ENCODE measurements at places on chromosomes 2 and 18. TPM values are rescaled to one million over a fixed set of nuclear protein-coding genes. Genes with fewer than 3 reads are reported as not detected.

The RAMP1 gene
- polyA plus RNA-seq = 50.1 TPM

- DNase-seq = no peak
These were observed 292.8 kb downstream of the CCDC85A start for GRCh38 chr2:56476509-56477071.

DNA sequence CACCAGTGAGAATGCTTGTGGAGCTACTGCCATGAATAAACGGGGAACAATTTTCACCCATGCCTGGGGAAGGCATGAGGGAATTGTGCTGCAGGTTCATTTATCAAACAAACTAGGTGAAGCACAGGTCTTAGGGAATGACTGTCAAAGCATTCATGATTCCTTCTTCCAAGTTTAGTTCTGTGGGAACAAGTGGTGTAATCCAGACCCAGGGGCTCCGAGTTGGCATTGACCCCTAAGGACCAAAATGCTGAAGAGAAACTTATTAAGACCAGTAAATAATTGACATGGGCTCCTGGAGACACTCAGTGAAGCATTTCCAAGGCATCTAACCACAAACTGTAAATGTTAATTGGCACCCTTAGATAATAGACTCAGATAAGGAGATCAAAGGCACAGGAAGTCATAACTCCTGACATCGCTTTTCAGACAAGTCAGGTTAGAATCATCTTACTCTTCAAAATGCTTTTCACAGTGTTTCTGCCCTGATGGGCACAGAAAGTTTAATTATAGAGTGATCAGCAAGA, 96.9 kb downstream of the SPP2 start:
- no peak for DNase-seq

The MROH2A gene
- polyA plus RNA-seq = not detected

DNA sequence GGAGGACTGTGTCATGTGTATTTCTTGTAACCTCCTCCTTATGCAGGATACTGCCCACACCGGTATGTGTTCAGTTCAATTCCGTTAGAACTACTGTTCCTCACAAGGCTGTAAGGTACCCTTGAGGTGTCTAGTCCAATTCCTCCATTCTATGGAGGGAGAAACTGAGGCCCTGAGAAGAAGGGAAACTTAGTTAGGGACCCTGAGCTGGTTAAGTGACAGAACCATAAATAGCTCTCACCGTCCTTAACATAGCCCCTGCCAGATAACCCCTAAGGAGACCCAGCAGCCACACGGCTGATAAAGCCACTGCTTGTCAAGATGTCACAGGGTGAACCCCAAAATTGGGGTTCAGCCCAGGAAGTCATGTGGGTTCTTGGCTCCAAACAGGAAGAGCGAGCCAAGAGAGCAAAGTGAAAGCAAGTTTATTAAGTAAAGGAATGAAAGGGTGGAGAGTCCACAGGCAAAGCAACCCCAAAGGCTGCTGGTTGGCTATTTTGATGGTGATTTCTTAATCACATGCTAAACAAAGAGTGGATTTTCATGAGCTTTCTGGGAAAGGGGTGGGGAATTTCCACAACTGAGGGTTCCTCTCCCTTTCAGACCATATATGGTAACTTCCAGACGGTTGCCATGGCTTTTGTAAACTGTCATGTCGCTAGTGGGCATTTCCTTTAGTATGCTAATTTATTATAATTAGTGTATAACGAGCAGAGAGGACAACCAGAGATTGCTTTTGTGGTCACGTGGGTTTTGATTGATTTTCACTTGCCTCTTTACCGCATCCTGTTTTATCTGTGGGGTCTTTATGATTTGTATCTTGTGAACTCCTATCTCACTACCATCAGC, 83.4 kb upstream of the RTN4 start:
- DNase-seq = peak; percentile 74

DNA sequence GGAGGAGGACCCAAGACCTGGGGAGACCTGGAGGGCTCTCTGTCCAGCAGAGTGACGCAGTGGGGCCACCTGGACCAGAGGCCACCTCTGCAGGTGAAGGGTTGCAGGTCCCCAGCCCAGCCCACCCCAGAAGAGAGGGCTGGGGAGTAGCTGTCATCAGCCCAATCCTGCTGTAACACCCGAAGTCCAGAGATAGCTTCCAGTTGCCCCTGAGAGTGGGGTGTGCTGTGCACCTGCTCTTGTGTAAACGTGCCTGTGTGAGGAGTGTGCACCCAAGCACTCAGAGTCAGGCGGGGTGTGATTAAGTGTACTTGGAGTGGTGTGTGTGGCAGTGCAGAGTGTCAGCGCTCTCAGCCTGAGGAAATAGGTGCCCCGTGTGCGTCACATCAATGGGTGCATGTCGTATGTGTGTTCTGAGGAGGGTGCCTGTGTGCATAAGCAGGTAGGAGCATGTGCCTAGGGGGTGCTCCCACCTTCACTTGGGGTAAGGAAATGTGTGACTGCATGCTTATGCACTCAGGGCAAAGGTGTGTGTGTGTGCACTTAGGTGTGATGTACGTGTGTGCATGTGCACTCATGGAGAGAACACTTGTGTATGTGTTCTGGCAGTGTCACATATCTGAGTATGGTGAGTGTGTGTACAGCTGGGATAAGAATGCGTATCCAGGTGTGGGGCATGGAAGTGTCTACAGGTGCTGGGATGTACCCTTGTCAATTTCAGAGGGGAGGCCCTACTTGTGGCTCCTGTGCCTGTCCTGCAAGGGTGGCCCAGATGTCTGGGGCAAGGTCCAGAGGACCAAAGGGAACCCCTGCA, 672 bp downstream of the ATP6V1B1 start:
- DNase-seq = no peak

- no peak for DNase-seq
These were observed 30.4 kb downstream of the CTAGE1 start for GRCh38 chr18:22387364-22387763.

The DSG3 gene
- not detected for polyA plus RNA-seq

DNA sequence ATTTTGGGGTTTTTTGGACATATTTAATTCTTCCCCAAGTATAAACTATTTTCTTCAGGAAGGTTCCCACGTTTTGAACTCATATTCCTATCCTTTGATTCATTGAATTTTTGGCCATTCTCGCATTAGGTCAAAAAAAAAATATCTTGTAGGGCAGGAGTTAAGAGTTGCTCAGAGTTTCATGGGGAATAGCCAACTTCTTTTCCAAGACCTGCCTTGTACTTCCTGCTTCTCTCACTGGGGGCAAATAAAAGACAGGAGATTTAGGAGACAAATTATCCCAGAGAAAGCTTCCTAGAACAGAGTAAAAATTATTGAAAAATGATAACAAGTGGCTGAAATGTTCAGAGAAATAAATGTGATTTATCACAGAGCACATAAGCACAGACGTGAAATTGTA, 55.2 kb upstream of the BCL11A start:
- no peak for DNase-seq

- no peak for DNase-seq
These were observed 88.9 kb upstream of the BCL2L11 start for GRCh38 chr2:111031546-111032478.

The SP140 gene
- polyA plus RNA-seq = 1.8 TPM

- DNase-seq = no peak
These were observed 36.3 kb downstream of the MOGAT1 start for GRCh38 chr2:222707689-222708273.

GRCh38 chr2:60267122-60267521, 286.3 kb downstream of the BCL11A start:
- DNase-seq = no peak

The POTEJ gene
- polyA plus RNA-seq = 0.01 TPM

The TEX44 gene
- not detected for polyA plus RNA-seq

DNA sequence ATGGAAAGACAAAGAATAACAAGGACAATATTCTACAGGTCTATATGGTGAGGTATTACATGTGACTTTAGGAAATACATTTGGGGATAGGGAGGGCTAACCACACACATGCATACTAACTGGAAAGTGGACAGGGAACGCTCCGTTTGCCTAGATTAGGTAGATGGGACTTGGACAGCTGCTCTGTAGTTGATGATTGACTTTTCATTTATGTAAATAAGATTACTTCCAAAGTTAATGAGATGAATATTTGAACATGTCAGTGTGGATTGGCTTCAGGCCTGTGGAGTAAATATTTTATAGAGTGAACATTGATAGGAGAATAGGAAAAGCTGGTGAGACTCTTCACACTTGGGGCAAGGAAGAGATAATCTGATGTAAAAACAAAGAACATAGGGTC, 142.0 kb downstream of the NCK2 start:
- DNase-seq = no peak

GRCh38 chr2:228590681-228591080, 409.2 kb upstream of the SPHKAP start:
- DNase-seq = no peak

DNA sequence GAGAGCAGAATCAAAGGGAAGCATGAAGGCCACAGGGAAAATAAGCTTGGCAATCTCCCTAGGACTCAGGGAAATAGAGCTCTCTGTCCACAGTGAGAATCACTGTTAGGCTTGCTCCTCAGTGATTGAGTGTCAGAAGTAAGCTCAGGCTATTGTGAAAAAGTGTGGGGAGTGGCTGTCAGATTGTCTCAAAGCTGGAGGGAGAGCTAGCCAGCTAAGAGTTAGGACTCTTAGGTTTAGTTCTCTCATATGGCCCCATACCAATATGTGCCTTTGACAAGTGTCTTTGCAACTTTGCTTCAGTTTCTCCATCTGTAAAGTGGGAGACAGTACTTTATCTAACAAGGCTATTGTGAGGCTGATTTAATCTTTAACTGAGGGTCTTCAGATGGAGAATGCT, 17.2 kb downstream of the EIF4E2 start:
- no peak for DNase-seq

DNA sequence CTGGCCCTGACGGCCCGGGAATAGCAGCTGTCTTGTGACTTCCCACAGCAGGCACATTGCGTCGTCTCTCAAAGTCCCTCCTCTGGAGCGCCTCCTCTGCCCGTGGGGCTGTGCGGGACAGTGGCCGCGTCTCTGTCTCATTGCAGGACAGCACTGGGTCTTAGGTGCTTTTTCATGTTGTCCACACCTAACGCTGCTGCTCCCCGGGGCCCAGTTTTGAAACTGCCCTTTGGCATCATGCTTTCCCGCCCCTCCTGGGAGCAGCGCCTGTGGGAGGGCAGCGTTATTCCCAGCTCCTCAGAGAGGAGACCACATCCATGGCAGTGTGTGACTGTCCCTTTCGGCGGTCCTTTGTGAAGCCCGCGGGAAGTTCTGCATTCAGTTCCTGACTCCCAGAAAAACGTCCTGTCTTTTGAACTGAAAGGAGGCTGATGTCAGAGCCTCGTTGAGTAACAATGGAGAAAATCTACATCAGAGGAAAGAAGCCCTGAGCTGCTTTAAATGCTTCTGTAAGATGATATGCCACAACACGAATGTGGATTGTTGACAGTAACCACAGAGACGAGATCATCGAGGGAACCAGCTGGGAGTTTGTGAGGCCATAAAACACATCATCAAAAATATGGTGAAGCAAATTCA, 226.0 kb downstream of the FAM210A start:
- no peak for DNase-seq

- DNase-seq = no peak
These were observed 207.5 kb downstream of the ARHGAP15 start for GRCh38 chr2:143336719-143337210.

The HS1BP3 gene
- 25.3 TPM for polyA plus RNA-seq

- no peak for DNase-seq
These were observed 366.5 kb upstream of the CRIM1 start for GRCh38 chr2:35989040-35989439.

The IL1F10 gene
- polyA plus RNA-seq = not detected

GRCh38 chr18:67846422-67847098, 330.0 kb upstream of the DSEL start:
- DNase-seq = no peak

DNA sequence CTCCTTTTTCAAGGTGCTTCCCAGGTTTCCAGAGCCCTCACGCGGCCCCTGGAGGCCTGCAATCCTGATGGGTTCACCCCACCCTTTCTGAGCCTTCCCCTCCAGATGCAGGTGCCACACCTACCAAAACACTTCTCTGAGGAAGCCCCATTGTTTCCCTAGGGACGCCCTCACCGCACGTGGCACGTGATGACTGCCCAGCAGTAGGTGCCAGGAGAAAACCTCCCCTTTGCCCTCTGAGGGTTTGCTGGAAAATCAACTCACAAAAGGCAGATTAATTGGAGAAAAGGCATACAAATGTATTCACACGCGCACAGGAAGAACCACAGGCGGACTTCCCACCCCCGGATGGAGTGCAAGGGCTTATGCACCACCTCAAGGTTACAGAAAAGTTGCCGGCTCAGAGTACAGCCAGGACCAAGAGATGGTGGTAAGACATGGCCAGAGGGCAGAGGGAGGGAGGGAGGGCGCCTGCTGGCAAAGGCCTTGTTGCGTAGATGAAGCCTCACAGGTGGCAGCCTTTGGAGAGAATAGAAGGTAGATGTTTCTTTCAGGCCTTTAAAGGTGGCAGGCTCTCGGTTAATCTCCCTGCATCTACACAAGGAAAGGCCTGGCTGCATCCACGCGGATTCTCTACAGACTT, 269.4 kb upstream of the RAB6C start:
- no peak for DNase-seq

The KCNF1 gene
- polyA plus RNA-seq = 1.2 TPM
